ENCODE measurements at places on chromosomes 3 and 15.

DNA sequence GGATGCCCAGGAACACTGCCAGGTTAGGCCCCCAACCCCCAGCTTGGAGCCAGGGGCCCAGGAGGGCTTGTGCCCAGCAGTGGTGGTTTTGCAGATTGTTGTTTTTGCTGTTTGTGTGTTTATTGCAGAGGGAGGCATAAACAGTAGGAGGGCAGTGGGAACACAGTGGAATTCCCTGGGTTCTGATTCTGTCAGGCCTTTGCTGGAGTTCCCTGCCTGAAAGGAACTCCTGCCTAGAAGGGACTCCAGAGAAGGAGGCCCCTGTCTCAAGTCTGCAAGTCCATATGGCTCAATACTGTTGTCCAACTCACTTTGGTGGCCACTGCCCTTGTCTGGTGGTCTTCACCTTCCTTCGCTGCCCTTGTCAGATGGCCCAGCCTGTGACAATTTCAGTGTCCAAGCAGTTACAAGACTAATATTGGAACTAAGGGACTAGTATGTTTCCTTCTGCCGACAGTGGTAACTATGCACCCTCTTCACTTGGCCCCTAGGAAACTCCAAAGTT is 47.4 kb upstream of the RAB6B start:
- DNase-seq: no peak

- DNase-seq: no peak
Observed at GRCh38 chr3:155070316-155070715, 9.8 kb upstream of the MME start.

GRCh38 chr3:156614642-156615511 is 59.5 kb upstream of the TIPARP start:
- DNase-seq: no peak

DNA sequence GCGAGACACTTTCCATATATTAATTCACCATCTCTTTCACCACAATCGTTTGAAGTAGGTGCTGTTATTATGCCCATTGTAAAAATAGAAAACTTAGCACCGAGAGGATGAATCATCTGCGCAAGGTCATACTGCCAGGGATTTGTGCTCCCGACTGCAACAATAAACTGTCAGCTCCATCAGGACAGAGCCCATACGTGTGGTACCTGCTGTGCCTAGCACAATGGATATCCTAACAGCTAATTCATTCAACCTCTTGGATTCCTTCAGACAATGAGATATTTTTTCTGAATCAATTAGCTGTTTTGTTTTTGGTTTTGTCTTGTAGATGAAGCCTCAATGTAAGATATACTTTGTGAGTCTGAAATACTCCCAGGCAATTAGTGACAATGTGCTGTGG is 32.3 kb upstream of the PROK2 start:
- DNase-seq: peak; percentile 62

- DNase-seq: no peak
Observed at GRCh38 chr15:80803580-80804525, 24.7 kb downstream of the CEMIP start.

DNA sequence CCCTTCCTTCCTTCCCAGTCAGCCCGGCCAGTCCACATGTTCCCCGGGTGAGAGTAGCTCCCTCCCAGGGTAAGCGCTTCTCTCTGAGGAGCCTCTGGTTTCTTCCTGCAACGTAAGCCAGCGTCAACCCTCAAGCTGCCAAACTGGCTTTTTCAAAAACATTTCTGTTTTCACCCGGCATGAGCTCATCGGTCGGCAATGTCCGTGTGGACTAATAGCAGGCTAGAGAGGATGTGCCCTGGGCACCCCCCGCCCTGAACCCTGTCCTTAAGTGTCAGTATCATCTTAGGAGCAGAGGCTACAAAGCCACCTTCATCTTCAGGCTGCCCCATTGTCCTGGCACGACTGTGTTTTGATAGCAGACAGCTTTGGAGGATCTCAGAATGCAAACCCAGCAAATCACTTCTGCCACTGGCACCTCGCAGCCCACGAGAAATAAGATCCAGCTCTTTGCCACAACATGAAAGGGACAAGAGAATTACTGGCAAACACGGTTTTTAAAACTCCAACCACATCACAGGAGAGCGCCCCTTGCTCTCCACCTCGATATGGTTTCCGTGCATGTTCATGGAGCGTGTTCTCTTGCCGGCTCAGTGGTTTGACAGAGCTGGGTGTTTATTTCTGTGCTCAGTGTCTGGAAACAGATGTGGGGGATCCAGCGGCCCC is 9.9 kb downstream of the ALDH1A3 start:
- no peak for DNase-seq

Data from neural progenitor cell (in vitro differentiated cells).